GM10248 (cell line): ENCODE measurements at places on chromosomes 16 and 17.
A peak's percentile ranks its signal among the peaks of the same experiment; 100 is the strongest.

DNA sequence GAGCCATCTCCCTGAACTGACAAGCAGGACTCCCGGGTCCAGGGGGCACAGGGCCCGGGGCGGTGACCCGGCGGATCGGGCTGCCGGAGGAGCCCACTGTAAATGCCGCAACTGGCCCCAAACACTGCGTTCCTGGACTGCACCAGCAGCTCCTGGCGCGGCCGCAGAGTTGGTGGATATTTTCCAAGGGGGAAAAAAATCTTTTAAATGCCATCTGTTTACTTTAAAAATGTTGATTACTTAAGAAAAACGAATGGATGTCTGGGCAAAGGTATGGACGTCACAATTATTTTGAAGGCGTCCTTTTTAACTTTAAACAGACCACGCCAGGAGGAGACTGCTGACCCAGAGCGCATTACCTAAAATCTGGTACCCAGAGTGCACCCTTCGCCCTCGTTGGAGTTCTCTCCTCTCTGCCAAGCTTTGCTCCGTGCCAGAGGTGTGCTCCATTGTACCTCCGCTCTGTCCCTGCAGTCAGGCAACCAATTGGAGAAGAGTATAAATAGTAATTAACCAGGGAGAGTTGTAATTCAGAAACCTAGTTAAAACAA is 3.4 kb downstream of the HS3ST3B1 start:
- no peak for DNase-seq

GRCh38 chr17:47785538-47786123 is 36.0 kb downstream of the OSBPL7 start:
- peak; percentile 31 for DNase-seq

- DNase-seq, result peak; percentile 50
These were observed 15.0 kb downstream of the MYH13 start for GRCh38 chr17:10357768-10358167.

DNA sequence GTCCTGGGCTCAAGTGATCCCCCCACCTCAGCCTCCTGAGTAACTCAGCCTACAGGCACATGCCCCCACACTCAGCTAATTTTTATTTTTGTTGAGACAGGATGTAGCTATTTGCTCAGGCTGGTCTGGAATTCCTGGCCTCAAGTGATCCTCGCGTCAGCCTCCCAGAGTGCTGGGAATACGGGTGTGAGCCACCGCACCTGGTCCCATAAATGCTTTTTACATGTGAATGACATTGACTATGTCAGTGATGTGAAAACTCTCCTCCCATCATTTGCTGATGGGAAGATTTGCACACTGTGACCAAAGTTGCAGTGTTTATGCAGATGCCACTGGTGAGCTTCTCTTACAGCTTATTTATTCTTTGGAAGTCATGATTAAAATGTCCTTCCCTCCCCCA is 15.0 kb downstream of the PLCD3 start:
- DNase-seq, result no peak

- DNase-seq, result no peak
These were observed 40.2 kb upstream of the CLEC18A start for GRCh38 chr16:69910964-69911363.

DNA sequence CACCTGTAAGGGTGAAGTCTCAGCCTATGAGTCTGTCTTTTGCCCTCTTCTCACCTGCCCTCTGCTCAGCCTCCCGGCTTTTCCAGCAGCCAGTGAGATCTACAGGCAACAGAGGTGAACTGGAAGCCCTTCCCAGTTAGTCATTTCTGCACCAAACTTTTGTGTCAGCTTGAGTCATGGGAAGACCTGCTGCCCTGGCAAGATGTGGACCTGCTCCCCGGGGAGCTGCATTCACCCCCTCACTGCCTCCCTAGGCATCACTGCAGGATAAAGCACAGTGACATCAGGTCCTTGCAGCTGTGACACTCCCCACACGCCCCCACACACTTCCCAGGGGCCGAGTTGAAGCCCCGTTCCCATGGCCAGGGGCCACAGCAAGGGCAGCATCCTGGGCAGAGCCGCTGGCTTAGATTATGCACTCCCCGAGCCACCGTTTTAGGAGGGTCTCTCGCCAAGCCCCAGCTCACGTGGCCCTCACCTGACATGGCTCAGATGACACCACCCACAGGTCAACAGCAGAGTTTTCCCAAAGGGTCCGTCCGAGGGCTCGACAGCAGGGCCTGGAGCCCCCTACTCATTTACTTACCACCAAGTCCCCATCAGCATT is 6.5 kb upstream of the ABR start:
- no peak for DNase-seq

DNA sequence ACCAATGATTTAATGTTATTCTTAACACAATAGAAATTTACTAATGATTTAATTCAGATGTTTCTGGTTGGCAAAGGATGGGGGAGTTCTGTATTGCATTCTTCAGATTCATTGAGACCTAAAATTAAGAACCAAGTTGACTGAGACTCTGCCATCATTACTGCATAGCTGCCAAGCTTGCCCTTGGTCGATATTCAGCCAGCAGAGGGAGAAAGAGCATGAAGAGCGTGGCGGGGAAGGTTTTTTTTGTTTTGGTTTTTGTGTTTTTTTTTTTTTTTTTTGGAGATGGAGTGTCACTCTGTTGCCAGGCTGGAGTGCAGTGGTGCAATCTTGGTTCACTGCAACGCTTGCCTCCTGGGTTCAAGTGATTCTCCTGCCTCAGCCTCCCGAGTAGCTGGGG is 659.4 kb upstream of the EEF2KMT start:
- no peak for DNase-seq

DNA sequence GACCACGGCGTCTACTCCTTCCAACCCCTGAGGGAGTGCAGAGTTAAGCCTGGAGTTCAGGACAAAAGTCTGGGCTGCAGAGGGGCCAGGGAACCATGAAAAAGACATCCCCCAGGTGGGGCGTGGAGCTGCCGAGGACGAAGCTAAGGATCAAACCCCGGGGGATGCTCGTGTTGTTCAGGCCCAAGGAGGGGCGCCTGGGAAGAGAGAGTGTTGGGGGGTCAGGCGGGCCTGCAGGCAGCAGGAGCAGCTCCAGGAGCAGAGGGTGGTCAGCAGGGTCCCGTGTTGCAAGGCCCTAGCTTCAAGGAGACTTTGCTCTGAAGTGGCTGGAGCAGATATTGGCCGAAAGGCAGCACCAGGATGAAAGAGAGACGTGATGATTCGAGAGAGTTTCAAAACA is 26.7 kb downstream of the NECAB2 start:
- no peak for DNase-seq

DNA sequence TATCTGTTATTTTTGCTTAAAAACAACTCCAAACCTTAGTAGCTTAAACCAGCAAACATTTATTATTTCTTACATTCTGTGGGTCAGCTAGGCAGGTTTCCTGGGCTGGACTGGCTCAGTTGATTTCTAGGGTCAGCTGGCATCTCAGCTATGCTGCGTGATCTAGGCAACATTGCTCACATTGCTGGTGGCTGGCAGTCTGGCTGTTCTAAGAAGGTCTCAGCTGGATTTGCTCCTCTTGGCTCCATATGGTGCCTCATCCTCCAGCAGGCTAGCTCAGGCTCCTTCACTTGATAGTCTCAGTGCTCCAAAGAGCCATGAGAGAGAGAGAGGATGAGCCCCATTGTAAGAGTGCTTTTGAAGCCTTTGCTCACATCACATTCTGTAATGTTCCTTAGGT is 470.6 kb upstream of the CDH5 start:
- DNase-seq, result no peak

DNA sequence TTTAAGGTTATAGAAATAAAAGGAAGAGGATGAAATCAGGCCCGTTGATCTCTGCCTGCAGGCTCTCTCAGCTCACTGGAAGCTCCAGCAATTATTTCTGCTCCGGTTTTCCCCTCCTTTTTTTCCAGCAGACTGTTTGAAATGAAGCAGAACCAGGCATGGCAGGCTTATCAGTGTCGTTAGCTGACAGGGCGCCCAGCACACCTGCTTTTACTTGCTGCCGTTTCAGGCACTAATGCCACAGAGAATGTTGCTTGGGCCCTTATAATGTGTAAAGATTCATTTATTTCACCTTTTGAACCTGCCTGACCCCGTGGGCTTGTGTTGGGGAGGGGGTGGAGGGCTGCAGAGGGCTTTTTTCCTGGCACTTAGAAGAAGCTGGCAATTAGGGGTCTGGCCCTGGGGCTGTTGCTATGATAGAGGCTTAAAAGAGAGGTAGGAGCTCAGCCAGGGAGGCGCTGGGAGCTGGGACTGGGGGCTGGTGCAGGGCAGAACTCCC is 108.1 kb downstream of the IRX3 start:
- DNase-seq, result no peak

DNA sequence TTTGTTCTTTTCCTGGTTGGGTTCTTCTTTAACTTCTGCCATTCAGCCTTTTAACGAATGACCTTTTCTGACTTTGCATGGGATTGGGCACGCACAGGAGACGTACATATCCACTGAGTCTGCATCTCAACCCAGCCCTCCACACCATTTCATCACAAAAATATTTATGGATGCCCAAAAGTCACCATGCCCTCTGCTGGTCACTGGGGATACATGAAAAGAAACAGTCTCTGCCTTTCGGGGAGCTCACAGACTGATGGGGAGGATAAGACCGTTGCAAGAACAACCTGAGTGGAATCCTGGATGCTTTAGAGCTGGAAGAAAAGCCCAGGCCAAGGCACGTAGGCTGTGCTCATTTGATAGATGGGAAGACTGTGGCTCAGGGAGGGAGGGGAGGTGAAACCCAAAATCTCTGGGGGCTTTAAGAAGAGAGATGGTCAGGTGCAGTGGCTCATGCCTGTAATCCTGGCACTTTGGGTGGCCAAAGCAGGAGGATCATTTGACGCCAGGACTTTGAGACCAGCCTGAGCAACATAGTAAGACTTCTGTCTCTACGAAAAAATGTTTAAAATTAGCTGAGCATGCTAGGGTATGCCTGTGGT is 7.9 kb upstream of the MT2A start:
- peak; percentile 57 for DNase-seq

GRCh38 chr16:58614212-58614611 is 15.4 kb downstream of the CNOT1 start:
- DNase-seq, result no peak

- DNase-seq, result no peak
These were observed 29.8 kb downstream of the TTYH2 start for GRCh38 chr17:74243013-74243755.

DNA sequence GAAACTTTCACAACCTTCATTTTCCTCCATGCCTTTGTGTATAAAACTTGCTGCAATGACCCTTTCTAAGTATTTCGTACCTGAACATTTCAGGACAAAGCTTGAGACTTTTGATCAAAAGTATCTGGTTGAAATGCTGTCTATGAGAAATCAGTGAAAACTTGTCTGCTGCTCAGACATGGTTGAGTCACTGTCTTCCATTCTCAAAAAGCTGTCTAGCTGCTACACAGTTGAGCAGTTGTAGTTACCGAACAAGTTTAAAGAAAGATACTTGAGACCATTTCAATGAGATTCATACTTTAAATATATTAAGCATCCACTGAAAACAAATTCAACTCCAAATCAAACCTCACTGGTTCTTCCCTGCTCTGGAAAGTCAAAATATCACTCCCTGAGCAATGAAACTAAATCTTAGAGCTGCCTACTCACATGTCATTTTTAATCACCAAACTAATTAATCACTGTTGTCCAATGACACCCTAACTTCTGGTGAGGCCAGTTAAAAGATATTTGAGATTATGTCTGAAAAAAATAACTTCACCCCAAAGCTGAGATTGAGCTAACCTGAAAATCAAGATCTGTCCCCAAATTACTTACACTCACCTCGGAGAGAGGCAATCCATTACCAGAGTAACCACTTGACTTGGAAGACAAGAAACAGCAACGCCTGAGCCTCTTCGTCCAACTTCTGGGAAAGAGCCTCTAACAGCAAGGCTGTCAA is 488 bp downstream of the TMEM100 start:
- no peak for DNase-seq

DNA sequence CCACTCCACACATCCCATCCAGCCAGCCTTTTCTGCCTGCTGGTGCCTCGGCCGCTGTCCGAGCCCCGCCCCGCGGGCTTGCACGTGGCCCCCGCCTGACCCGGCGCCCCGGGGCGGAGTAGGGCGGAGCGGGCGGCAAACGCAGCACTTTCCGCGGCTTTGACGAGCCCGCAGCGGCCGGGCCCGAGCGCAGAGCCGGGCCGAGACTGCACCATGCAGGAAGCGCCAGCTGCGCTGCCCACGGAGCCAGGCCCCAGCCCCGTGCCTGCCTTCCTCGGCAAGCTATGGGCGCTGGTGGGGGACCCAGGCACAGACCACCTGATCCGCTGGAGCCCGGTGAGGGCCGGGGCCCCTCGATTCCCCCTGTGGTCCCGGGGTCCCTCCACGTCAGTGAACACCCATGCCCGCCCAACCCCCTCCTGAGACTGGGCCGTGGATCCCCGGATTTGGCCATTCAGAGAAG is at the start of gene HSF4:
TSS of gene HSF4 (plus strand) at position 147 of the 463 bp plus-strand sequence. CDS start at position 214, 67 bp downstream.
- no peak for DNase-seq

GRCh38 chr17:72829883-72830282 is 262.6 kb downstream of the SLC39A11 start:
- DNase-seq, result no peak

- no peak for DNase-seq
These were observed 2.0 kb upstream of the ZNF263 start for GRCh38 chr16:3281222-3281820.

- no peak for DNase-seq
These were observed 1.2 kb downstream of the TRIM47 start for GRCh38 chr17:75876938-75877751.

GRCh38 chr17:7113273-7114071 is 1.1 kb downstream of the ASGR2 start:
- DNase-seq, result no peak

GRCh38 chr16:24036614-24037013 is 200.8 kb downstream of the PRKCB start:
- peak; percentile 66 for DNase-seq

GRCh38 chr16:24023621-24024020 is 187.8 kb downstream of the PRKCB start:
- no peak for DNase-seq

GRCh38 chr17:49691677-49692191 is 13.8 kb upstream of the SPOP start:
- no peak for DNase-seq

DNA sequence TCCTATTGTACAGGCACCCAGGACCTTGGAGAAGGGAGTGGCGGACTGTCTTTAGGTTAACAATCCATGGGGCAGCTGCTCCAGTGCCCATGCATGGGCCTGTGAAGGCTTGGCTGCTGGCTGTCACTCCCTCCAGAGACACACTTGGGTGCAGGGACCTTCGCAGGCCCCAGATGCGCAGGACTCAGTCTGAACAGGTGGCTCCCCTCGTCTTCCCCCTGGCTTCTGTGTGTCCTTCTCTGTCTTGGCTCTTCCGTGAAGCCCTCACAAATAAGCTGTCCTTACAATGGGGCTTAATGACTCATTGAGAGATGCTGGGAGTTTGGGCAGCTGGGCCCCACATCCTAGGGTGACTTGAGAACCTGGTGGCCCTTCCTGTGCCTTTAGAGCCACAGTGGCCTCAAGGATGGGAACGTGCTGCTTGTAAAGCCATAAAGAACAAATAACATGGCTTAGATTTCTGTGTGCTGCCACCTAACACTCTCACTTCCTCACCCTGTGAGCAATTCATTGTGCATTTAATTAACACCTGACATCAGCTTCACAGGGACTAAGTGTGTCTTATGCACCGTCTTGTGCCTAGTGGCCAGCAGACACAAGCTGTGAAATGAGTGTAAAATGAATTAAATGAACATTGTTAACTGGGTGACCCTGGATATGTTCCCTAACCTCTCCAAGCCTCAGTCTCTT is 340.7 kb downstream of the SNX29 start:
- no peak for DNase-seq

- no peak for DNase-seq
These were observed 8.4 kb upstream of the TERB1 start for GRCh38 chr16:66809765-66810164.
